ENCODE measurements at places on chromosomes 7 and 10.

DNA sequence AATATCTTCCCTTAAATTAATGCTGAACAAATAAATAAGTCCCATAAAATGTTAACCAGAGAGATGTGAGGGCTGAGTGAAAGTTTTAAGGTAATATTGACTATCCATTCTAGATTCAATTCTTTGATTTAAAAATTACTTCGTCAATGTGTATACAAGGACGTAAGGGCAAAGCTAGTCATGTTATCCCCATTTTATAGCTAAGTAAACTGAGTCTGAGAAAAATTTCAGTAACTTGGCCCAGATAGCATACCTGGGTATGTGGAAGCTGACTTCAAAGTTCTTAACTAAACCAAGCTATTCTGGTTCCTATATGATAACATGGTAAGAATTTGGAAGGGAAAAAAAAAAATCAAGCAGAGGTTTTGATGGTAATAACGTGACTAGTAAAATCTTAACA is 72.4 kb downstream of the CADPS2 start:
- no peak for DNase-seq

- peak; percentile 94 for DNase-seq
Observed at GRCh38 chr10:101817337-101818118, 716 bp downstream of the OGA start.

GRCh38 chr10:71247414-71247705 is 35.0 kb downstream of the UNC5B start:
- DNase-seq = no peak

GRCh38 chr10:95694665-95695064 is 938 bp upstream of the TCTN3 start:
- no peak for DNase-seq

DNA sequence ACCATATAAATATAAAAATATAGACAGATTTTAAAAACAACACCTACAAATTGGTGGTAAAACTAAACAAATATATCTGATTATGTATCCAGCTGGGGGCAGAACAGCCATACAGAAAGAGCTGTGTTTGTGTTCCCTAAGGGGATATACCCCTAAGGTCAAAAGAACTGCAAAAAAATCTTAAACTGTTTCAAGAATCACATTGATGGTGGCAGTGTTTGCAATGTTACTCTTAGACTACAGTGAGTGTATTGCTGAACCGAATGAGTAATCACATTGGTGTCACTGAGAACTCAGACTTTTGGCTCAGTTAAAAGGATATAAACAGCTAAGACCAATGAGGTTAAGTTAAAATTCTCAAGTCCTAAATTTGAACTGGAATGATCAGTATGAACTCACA is 27.1 kb upstream of the PTPRN2 start:
- DNase-seq = no peak

DNA sequence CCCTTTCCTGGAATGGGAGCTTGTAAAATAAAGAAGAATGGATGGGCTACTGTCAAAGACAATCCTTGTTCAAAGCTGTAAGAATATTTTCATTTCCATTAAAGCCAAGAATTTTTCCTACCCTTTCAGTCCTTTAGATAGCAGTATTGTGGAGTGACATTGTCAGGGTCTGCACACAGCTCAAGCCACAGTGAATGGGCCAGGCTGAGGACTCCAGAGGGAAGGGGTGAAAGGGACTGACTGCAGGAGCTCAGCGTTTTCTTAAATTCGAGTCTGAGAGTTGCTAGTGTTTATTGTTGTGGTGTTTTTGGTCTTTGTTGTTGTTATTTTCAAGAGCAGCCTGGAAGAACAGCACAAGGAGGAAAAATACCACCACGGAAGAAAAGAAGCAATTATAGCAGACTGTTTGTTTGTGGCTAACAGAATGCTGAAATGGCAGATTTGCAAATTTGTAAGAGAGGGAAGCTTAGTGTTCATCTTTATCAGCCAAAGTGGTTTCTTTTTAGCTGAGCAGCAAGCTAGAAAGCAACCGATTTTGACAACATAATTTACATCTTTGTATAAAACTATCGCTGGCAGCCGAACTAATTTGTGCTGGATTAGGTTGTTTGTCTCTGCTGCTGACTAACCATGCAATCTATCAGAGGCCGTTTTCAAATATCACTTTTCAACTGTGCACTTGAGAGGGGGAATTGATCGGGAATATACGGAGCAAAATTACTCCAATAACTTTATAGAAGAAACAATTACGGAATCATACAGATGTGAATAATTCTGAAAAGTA is 192.1 kb downstream of the LRMDA start:
- no peak for DNase-seq

DNA sequence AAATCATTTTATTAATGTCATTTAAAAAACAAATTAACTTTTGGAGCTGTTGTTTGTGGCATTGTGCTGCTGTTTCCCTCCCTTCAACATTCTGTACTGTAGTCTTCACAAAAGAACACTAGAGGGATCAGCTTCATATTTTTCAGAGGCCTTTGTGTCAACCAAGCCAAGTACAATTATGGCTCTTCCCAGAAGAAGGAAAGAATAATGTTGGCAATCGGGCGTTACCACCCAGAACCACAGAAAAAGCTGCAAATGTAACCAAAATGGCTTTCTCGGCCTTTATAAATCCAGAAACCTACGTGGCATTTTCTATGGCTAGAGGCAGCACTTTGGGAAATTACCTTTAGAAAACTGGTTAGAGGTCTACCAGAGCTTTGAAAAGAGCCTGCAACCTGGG is 98.8 kb upstream of the COL1A2 start:
- DNase-seq = no peak

- DNase-seq = peak; percentile 36
Observed at GRCh38 chr10:2509081-2509531, 558.2 kb upstream of the PFKP start.

- DNase-seq = no peak
Observed at GRCh38 chr7:148500978-148501377, 89.6 kb upstream of the C7orf33 start.

DNA sequence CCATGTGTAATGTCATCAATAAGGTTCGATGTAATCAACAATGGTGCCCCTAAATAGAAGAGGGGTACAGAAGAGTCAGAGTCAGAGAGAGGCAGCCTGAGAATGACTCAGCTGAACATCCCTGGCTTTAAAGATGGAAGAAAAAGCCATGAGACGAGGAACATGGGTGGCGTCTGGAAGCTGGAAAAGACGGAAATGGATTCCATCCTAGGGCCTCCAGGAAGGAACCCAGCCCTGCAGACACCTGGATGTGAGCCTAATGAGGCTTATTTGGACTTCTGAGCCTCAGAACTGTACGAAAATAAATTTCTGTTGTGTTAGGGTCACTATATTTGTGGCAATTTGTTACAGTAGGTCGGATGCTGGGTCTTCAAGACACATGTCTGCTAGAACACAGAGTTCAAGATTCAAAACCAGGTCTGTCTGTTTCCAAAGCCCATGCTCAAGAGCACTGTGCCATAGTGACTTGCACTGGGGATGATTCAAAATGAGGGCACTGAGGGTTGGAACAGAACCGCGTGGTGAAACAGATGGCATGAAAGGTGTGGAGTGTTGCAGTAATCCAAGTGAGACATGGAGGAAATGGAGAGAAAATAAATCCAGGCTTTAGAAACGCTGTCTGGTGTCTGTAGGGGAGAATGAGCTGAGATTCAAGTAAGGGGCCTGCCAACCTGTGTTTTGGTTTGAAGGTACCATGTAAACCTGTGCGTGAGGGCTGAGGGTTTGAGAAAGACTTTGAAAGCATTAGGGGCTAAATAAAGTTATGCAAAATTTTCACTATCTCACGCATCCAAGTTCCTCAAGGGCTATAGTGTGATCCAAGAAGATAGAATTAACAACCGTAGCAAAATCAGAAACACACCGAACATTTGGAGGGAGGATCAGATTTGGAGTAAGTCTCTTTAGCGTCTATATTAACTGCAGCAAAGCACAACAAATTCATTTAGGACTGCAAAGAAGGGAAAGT is 849.1 kb upstream of the AUTS2 start:
- no peak for DNase-seq
